ENCODE measurements at places on chromosomes 13 and 19. TPM values are rescaled to one million over a fixed set of nuclear protein-coding genes. Genes with fewer than 3 reads are reported as not detected.

- no peak for DNase-seq
Observed at GRCh38 chr19:1936430-1936829, 4.5 kb upstream of the CSNK1G2 start.

DNA sequence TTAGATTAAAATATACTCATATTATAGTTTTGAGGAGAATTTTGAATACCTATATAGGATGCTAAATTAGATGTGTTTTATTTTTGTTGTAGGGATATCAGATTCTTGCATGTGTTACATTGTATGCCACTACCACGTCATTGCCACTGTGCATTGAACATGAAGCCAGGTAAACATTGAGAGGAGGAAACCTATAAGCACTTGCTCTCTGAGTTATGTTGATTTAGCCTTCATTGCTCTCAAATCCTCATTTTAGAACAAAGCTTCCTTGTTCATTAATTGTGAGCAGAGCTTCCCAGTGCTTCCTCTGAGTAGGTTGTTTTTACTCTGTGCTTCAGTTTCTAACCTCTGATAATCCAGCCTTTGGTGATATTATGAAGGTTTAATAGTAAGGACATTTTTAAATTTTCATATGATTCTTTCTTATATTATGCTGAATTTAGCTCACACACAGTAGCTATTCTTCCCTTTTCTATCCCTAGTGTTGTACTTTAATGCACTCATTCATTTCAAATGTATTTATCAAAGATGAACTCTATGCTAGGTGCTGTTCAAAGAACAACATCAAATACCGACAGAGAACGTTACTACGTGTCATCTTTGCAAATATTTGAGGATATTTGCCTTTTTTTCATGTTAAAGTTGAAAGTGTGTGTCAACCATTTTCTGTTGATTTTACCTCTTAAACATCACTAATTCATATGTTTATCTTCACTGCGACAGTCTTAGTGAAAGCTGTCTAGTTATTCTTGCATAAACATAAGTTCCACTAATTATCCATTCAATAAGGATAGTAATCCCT is 1448.0 kb upstream of the MIR17HG start:
- DNase-seq: no peak

DNA sequence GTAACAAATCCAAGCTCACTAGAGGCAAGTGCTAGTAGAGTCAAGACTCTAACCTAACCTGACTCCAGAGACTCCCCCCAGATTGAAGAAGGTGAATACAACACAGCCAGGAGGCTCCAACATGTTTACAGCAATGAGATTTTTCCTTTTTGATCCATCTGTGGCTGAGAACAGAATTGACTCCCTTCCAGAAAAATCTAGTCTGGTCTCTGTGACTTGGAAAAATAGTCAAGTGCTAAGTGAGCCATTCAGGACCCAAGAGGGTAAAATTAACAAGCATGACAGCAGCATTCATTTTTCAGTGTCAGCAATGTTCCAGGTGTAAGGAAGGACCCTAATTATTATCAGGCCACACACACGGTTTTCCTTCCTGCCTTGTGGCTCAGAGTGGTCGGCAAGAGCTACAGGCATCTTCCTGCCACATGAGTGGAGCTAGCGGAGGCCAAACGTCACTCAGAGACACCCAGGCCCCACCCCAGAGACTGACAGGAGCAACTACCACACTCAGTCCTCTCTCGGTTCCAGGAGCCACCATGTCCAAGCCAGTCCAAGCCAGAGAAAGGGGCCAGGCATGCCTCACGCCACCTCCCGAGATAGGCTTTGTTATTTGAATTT is 395.1 kb downstream of the FOXO1 start:
- DNase-seq: no peak

DNA sequence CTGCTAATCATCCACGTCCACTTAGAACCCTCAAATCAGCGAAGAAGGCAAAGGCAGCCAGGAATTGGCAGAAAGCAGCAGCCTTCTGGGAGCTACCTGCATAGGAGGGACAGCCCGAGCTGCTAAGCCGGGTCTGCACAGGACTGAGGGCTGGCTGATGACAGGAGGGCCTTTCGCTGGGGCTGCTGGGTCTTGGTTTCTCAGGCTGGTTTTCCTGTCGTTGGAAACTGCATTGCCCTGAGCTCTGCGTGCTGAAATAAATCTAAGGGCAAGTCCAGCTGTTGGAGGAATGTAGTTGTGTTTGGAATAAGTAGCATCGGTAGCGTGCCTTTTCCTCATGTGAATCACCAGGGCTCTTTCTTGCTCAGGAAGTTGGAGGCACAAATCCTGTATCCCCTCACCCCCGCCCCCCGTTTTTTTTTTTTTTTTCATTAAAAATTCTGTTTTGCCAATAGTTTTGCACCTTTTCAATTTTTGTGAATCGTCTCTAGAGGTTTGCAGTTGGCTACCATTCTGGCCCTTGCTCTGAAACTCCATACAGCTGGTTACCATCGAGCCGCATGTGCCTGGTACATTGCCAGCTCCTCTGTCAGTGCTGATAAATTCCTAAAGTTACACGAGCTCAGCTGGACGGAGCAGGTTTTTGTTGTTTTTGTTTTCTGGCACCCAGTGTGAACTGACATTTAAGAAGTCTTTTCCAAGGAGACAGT is 193.9 kb upstream of the RNF113B start:
- DNase-seq: no peak

GRCh38 chr13:111853721-111854120 is 213.2 kb upstream of the SOX1 start:
- no peak for DNase-seq

- DNase-seq: peak; percentile 66
Observed at GRCh38 chr19:48102870-48103751, 7.5 kb downstream of the PLA2G4C start.

The TRAPPC6A gene
- total RNA-seq: 9.7 TPM

The CCL25 gene
- total RNA-seq: not detected

The HNRNPA1L2 gene
- 9.3 TPM for total RNA-seq

The ZNF557 gene
- total RNA-seq: 8.4 TPM
